A549 (cell line): ENCODE measurements at places on chromosomes 3 and 15. TPM values are rescaled to one million over a fixed set of nuclear protein-coding genes. Genes with fewer than 3 reads are reported as not detected.

GRCh38 chr15:57540736-57541135 lies 51.0 kb upstream of the MYZAP start:
- DNase-seq = no peak

FAM81A gene
- polyA plus RNA-seq = 11.5 to 15.1 TPM (median 12.7 TPM) in 3 replicates

ZBTB20 gene
- 0.47 to 0.85 TPM (median 0.54 TPM) in 3 replicates for polyA plus RNA-seq

ACOX2 gene
- polyA plus RNA-seq = 3.7 to 4.9 TPM (median 4.8 TPM) in 3 replicates

SLC22A13 gene
- polyA plus RNA-seq = 0.08 to 0.16 TPM (median 0.13 TPM) in 3 replicates

- DNase-seq = no peak
Observed at GRCh38 chr15:85578941-85579701, 198.7 kb downstream of the AKAP13 start.

- DNase-seq = no peak
Observed at GRCh38 chr3:8317661-8318649, 183.7 kb upstream of the LMCD1 start.

TMCO5A gene
- polyA plus RNA-seq = not detected in 3 replicates

- no peak for DNase-seq
Observed at GRCh38 chr3:56880720-56881575, 79.2 kb upstream of the ARHGEF3 start.

DNA sequence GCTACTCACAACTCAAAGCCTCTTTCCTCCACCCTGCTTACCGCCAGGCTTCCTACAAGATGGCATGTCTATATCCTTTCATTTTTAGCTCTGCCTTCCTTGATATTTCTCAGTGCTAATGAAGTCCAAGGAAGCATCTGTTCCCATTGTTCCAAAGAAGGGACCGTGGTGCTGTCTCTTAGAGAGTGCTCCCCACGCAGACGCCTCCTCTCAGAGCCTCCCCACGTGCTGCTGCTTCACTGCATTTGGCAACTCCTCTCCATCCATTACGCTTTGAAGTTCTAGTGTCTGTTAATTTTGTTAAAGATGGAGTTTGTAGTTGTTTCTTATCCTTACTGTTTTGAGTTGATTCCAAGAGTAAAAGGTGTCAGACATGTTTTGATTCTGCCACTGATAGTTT lies 26.2 kb downstream of the GNB4 start:
- no peak for DNase-seq

TMEM39A gene
- 13.9 to 16.9 TPM (median 15.7 TPM) in 3 replicates for polyA plus RNA-seq

RARRES1 gene
- 8.5 to 16.6 TPM (median 10.9 TPM) in 3 replicates for polyA plus RNA-seq

C3orf20 gene
- polyA plus RNA-seq = 0.03 to 0.08 TPM in 2 of 3 replicates, not detected in the other

CSTA gene
- 0.41 to 1.1 TPM (median 0.91 TPM) in 3 replicates for polyA plus RNA-seq

SPRED1 gene
- 5.5 to 6.0 TPM (median 5.9 TPM) in 3 replicates for polyA plus RNA-seq

- DNase-seq = no peak
Observed at GRCh38 chr3:82416830-82417229, 655.4 kb upstream of the GBE1 start.

ALS2CL gene
- polyA plus RNA-seq = 3.3 to 4.0 TPM (median 3.9 TPM) in 3 replicates

DNA sequence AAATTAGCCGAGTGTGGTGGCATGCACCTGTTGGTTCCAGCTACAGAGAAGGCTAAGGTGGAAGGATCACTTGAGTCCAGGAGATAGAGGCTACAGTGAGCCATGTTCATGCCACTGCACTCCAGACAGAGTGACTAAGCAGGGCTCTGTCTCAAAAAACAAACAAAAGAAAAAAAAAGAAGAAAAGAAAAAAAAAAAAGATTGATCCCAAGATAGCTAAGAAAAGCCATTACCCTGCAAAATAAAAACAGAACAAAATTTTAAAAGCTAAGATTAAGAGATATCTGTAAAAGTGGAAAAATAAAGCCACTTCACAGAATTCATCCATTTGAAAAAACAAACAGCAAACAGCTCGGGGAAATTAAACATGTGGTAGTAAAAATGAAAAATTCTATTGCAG lies 23.8 kb downstream of the LRRC2 start:
- no peak for DNase-seq

NR1I2 gene
- polyA plus RNA-seq = 0.05 TPM in 1 of 3 replicates, not detected in the others

DNA sequence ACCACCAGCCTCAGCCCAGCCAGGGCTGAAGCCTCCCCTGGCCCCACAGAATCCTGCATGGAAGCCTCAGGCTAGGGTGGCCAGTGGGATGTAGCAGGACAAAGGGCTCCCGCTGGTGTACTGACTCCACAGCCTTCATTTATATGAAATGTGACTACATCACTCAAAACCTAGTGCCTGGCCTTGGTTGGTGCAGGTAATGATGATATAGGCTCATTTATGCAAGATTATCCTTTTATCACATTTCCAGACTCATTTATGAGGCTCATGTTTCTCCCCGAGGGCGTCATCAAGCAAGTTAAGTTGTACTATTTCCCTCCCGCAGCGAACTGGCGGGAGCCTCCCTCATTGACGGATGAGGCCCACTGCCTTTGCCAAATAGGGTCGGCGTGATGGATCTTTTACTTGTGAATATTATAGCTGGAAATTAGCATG lies 179.1 kb upstream of the SMAD3 start:
- DNase-seq = no peak

DNA sequence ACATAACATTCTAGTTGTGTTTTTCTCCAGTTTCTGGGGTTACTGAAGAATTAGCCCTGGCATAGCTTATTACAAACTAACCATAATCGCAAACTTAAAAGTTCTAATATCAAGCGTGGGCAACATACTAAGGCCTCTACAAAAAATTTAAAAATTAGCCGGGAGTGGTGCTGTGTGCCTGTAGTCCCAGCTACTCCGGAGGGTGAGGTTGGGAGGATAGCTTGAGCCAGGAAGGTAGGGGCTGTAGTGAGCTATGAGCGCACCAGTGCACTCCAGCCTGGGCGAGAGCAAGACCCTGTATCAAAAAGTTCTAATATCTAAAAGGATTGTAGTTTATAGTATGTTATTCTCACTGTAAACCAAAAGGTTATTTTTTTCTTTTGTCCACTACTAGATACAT lies 1.1 kb downstream of the OIP5 start:
- DNase-seq = no peak

DNA sequence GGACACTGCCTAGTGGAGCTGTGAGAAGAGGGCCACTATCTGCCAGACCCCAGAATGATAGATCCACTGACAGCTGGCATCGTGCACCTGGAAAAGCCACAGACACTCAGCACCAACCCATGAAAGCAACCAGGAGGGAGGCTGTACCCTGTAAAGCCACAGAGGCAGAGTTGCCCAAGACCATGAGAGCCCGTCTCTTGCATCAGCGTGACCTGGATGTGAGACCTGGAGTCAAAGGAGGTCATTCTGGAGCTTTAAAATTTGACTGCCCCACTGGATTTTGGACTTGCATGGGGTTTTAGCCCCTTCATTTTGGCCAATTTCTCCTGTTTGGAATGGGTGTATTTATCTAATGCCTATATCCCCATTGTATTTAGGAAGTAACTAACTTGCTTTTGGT lies 83.5 kb upstream of the P3H2 start:
- no peak for DNase-seq

DNA sequence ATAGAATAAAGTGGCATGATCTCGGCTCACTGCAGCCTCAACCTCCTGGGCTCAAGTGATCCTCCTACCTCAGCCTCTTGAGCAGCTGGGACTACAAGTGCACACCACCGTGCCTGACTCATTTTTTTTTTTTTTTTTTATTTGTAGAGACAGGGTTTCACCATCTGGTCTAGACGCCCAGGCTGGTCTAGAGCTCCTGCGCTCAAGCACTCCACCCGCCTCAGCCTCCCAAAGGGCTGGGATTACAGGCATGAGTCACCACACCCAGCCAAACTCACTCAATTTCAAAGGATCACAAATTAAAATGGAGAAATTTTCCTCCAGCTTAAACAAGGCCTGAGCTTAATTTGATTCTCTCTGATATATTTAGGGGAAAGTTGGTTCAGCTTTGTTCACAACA lies 27.3 kb upstream of the NMB start:
- DNase-seq = no peak

DNA sequence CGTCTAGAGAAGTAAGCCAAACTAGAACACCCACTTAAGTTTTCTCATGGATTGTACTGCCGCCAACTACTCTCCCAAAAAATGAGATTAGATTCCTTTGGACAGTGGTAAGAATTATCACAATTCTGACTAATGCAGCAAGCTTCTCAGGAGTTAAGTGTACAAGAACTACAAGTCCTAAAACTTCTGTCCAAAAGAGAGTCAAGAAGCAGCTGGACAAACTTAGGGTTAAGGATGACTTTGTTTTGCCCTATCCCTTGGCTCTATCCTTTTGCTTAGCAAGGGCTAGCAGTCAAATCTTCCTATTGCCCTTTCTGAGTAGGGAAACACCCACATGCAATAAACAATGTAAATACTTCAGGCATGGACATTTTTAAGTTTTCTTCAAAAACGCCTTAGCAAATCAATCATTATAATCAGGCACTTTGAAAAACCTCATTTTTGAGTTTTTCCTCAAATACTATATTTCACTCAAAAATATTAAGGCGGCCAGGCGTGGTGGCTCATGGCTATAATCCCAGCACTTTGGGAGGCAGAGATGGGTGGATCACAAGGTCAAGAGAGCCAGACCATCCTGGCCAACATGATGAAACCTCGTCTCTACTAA lies 19.5 kb downstream of the RAF1 start:
- no peak for DNase-seq

TRIM42 gene
- not detected in 3 replicates for polyA plus RNA-seq

GRCh38 chr3:37726525-37727290 lies 135.0 kb upstream of the CTDSPL start:
- DNase-seq = no peak

GRCh38 chr3:45170096-45170495 lies 23.9 kb upstream of the CDCP1 start:
- no peak for DNase-seq

ACKR4 gene
- 0.04 TPM in 1 of 3 replicates, not detected in the others for polyA plus RNA-seq

TRAIP gene
- polyA plus RNA-seq = 10.7 to 11.9 TPM (median 11.5 TPM) in 3 replicates

MASP1 gene
- not detected in 3 replicates for polyA plus RNA-seq

ZCWPW2 gene
- polyA plus RNA-seq = 0.06 to 0.09 TPM in 2 of 3 replicates, not detected in the other
